G401 (cell line): ENCODE measurements at places on chromosomes 1 and 21.

DNA sequence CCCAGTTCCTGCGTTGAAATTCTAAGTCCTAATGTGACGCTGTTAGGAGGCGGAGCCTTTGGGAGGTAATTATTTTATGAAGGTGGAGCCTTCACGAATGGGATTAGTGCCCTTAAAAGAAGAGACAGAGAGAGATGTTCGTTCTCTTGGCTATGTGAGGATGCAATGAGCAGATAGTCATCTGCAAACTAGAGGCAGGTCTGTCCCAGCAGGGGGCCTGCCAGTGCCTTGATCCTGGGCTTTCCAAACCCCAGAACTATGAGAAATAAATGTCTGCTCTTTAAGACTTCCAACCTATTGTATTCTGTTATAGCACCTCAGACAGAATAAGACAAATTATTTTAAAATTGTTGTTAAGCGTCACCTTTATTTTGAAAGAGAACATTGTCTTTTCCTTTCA, 123.1 kb upstream of the KCNJ6 start:
- no peak for DNase-seq

DNA sequence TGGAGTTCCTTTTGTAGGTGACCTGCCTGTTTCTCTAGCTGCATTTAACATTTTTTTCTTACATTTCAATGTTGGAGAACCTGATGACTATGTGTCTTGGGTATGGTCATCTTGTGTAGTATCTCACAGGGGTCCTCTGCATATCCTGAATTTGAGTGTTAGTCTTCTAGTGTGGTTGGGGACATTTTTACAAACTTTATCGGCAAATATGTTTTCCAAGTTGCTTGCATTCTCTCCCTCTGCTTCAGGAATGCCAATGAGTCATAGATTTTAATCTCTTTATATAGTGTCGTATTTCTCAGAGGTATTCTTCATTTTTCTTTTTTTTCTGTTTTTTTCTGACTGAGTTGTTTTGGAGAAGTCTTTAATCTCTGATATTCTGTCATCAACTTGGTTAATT, 684.0 kb downstream of the NCAM2 start:
- no peak for DNase-seq

DNA sequence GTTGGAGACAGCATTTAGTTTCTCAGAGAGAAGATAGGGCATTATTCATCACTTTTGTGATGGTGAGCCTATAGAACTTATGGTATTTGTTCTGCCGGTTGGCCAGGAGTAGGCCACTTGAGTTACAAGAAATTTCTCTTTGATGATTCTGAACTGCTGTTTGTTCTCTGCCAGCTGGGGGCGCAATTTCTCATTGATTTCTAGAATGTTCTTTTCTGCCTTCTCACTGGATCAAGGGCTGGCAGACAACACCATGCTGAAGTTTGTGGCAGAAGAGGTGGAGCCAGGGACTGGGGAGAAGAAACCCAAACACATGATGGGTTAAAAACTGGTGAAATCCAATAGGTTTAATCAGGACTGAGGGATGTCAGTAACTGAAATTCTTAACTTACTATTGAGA, 360.6 kb downstream of the FAM72C start:
- no peak for DNase-seq

- DNase-seq, result no peak
Observed at GRCh38 chr1:22071511-22071910, 19.0 kb downstream of the CDC42 start.

GRCh38 chr1:87495870-87496269, 167.2 kb downstream of the LMO4 start:
- DNase-seq, result no peak
